ENCODE measurements at places on chromosomes 4 and X. TPM values are rescaled to one million over a fixed set of nuclear protein-coding genes. Genes with fewer than 3 reads are reported as not detected.

KDR gene
- 14.2 TPM for total RNA-seq

GAB3 gene
- total RNA-seq = 3.3 TPM

RENBP gene
- total RNA-seq = 10.8 TPM

SPACA5 gene
- total RNA-seq = not detected

FAM184B gene
- total RNA-seq = not detected

GDPD2 gene
- not detected for total RNA-seq

CLCN4 gene
- total RNA-seq = 1.1 TPM

DGKQ gene
- total RNA-seq = 6.2 TPM

CENPVL2 gene
- total RNA-seq = not detected

LIMCH1 gene
- 26.0 TPM for total RNA-seq

TRIM60 gene
- total RNA-seq = not detected

CACNA1F gene
- total RNA-seq = not detected

CAPN6 gene
- 2.1 TPM for total RNA-seq

STBD1 gene
- total RNA-seq = 16.6 TPM

ZNF732 gene
- total RNA-seq = not detected

CENPI gene
- total RNA-seq = 1.9 TPM

ASB5 gene
- total RNA-seq = 56.5 TPM

TSPYL2 gene
- 109 TPM for total RNA-seq

MAP7D2 gene
- total RNA-seq = 1.4 TPM

NLGN3 gene
- 0.99 TPM for total RNA-seq

DHRSX gene
- total RNA-seq = 14.2 TPM

TLL1 gene
- 7.5 TPM for total RNA-seq

TMEM131L gene
- total RNA-seq = 8.2 TPM

SYNPO2 gene
- total RNA-seq = 611 TPM

PRDM8 gene
- 17.4 TPM for total RNA-seq

PABPC4L gene
- total RNA-seq = 0.82 TPM

Data from sigmoid colon (tissue), 7 donors.